NCI-H526 (cell line): ENCODE measurements at places on chromosomes 16 and 17.
A peak's percentile ranks its signal among the peaks of the same experiment; 100 is the strongest.

GRCh38 chr17:80453126-80453997, 23.0 kb downstream of the NPTX1 start:
- no peak for DNase-seq

DNA sequence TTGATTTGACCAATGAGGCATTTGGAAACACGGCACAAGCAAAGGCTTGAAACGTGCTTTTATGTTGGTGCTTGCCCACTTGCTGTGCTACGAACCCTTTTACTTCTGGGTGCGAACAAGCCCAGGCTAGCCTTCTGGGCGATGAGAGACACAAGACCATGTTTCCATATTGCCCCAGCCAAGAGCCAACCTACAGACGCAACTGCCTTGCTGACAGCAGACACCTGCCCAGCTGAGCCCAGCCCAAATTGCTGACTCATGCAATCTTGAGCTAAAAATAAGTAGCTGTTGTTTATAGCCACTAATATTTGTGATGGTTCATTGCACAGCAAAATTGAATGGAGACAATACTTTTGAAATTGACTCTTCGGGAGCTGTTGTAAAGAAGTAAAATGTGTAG, 464.5 kb downstream of the WWOX start:
- peak; percentile 6 for DNase-seq

- no peak for DNase-seq
These were observed 16.5 kb upstream of the EEF2K start for GRCh38 chr16:22189473-22190080.

GRCh38 chr16:74768239-74768638, 6.4 kb downstream of the FA2H start:
- no peak for DNase-seq

DNA sequence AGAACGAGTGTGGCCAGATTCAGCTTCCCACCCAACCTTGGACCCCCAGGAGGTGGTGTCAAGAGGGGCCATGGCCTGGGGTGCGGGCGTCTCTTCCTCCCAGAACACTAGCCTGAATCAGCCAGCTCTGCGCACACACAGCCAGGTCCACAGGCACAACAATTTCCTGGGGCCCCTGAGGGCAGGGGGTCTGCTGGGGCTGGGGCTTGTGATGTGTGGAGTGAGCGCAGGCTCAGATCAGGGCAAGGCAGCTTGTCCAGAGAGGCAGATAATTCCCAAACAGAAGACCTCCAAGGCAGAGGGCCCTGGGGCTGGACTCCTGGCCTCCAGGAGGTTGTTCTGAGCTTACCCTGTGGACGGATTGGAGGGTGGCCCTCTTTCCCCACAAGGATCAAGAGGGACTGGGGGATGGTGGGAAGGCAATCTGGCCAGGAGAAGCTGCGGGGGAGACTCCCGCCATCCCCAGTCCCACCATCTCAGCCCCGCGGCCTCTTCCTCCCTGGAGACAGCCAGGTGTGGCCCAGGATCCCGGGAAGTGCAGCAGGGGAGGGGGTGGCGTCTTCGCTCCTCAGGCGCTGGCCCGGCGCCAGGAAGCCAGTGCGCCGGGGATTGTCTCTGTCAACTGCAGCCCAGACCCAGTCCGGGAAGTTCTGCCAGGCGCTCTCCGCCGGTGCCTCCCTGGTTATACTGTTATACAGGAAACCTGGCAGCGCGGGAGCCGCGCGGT, 52.0 kb upstream of the AMZ2 start:
- DNase-seq, result peak; percentile 47

DNA sequence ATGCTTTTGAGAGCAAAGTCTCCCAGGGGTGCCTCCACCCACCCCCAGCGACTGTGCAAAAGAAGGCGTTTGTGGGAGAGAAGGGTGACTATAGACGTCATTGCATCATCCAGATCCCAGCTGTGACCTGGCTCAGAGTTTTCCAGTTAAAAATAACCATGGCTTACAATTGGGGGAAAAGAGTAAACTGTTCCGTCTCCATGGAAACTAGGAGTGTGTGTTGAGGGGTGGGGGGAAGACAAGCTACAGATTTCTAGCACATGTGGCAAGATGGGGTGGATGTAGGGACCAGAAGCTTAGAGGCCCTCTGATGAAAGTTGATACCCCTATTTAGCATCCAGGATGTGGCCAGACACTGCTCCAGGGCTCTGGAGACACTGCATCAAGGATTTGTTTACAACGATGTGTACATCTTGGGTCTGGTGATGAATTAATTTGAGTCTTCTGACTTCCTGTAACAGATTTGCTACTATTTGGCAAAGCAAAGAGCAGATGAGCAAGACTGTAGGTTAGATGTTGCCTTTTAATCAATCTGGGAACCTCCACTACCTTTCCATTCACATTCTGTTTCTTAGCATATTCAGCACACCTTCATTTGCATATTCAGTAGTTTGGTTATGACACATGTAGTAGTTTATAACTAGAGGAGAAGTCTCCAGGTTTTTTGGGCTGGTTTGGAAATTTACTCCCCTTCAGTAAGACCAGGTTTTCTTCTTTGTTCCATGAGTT, 6.2 kb upstream of the DUSP14 start:
- peak; percentile 60 for DNase-seq

GRCh38 chr17:79942011-79942405, 93.7 kb downstream of the TBC1D16 start:
- DNase-seq, result no peak

DNA sequence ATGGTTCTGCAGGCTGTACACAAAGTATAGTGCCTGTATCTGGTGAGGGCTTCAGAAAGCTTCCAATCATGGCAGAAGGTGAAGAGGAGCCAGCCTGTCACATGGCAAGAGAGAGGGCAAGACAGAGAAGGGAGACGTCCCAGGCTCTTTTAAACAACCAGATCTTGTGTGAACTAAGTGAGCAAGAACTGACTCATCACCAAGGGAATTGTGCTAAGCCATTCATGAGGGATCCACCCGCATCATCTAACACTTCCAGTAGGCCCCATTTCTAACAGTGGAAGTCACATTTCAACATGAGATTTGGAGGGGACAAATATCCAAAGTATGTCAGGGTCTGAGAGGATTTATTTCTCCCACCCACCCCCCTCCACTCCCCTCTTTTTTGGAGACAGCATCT, 56.2 kb upstream of the ELAC2 start:
- no peak for DNase-seq

DNA sequence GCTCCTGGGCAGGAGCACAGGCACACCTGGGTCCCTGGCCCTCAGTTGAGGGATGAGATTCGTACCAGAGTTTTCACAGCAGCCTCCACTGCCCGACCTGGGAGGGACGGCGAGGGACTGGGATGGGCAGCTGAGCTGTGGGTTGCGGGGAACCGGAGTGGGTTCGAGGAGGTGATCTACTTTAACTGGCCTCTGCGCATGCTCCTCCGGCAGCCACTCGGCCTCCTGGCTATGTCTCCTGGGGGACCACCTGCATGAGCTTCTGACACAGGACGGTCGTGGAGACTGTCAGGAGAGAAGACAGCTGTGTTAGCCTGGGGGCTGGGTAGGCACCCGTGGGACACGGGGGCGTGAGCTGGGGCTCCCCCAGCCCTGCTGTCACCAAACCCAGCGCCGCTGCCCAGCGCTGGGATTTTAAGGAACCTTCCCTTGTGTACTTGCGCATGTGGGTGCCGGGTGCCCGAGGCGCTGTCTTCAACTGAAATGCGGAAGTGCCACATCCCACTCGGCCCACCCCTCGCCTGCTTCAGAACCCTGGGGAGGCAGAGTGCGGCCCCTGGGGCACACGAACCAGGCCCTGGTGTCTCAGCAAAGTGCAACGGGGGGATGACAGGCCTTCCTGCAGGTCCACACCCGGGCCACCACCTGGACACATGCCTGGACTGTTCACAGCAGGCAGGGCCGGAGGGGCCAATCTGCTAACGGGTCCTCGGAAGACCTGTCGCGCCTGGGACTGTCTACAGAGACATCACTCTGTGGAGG, 36.4 kb downstream of the SLC7A5 start:
- no peak for DNase-seq

- DNase-seq, result no peak
These were observed 963 bp upstream of the METTL22 start for GRCh38 chr16:8620535-8620934.

DNA sequence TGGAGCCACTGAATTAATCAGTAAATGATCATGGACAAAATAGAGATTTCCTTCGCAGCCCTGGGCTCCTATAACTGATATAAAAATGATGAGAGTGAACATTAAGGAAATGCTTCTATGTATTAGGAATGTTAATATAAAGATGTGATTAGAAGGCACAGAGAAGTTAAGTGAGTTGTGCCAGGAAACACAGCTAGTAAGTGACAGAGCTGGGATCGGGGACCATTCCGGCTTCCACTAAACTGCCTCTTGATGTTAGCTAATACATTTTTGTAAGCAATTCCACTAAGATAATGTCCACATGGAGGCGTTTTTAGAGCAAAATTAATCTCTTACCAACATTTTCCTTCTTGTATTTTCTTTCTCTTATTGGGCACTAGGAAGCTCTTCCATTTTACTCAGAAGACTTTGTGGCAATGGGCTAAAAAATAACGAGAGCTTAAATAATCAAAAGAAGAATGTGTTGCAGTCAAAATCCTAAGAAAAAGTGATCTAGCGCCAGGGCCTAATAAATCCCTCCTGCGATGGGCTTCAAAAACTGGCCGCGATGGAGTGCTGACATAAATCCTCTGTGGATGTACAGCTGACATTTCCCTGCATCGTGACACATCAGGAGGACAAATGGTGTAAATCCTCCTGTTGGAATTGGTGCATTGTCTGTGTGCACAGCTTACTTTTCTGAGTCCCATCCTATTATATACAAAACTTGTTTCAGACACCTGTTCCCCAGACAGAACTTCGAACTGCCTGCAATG, 326.1 kb upstream of the MAF start:
- no peak for DNase-seq

DNA sequence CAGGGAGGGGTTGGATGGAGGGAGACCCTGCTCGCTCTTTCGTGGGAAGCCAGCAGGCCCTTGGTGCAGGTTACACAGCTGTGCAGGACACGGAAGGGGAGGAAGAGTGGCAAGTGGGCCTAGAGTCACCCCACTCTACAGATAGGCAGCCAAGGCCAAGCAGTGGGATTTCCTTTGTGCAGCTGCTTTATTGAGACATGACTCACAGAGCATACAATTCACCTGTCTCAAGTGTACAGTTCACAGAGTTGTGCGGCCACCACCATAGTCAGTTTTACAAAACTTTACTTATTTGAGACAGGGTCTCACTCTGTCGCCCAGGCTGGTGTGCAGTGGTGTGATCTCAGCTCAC, 91.2 kb upstream of the CIBAR2 start:
- DNase-seq, result no peak

GRCh38 chr16:66843191-66843590, 1.0 kb upstream of the CA7 start:
- DNase-seq, result no peak

DNA sequence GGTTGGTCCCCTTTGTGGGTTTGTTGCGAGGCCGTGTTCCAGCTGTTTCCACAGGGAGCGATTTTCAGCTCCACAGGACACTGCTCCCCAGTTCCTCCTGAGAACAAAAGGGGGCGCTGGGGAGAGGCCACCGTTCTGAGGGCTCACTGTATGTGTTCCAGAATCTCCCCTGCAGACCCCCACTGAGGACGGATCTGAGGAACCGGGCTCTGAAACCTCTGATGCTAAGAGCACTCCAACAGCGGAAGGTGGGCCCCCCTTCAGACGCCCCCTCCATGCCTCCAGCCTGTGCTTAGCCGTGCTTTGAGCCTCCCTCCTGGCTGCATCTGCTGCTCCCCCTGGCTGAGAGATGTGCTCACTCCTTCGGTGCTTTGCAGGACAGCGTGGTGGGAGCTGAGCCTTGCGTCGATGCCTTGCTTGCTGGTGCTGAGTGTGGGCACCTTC, 27.3 kb upstream of the STH start:
- DNase-seq, result no peak

- DNase-seq, result no peak
These were observed 169.3 kb downstream of the RBFOX3 start for GRCh38 chr17:79441356-79442160.
